ENCODE measurements at places on chromosomes 6 and 20.

- DNase-seq: no peak
These were observed 4.2 kb downstream of the CDK19 start for GRCh38 chr6:110810896-110811586.

DNA sequence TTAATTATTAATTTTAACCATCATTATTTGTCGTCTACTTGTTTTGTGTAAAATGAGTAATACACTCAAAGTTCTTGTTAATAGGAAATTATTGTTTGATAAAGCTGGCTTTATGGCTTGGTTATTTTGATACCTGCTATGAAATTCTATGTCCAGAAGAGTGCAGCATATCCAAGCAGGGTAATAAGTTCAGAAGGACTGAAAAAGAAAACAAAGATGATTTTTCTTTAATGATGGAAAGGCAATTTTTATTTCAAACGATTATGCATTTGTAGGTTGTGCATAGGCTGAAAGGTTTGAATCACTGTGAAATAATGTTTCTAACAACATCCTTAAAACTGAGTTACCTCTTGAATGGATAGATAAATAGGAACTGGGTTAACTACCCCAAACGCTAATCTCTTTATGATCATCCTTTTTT, 1.4 kb upstream of the MAN1A1 start:
- DNase-seq: peak; percentile 41

GRCh38 chr20:361561-361960, 14.7 kb downstream of the NRSN2 start:
- DNase-seq: no peak

DNA sequence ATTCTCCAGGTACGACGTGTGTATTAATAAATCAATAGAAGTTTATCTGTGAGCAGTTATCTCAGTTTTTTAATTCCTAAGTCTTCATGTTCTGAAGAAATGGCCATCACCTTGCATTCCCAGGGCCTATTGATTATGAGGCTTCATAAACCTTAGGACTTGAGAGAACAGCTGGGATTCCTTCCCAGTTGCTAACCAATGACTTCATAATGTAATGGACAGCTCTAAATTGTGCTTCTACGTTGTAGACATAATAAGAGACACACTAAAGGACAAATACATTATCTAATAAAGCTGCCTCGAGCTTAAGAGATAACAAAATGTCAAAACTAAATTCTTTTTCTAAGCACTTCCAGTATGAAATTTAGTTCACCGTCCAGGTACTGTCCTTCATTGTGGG, 30.6 kb downstream of the TSHZ2 start:
- DNase-seq: no peak

DNA sequence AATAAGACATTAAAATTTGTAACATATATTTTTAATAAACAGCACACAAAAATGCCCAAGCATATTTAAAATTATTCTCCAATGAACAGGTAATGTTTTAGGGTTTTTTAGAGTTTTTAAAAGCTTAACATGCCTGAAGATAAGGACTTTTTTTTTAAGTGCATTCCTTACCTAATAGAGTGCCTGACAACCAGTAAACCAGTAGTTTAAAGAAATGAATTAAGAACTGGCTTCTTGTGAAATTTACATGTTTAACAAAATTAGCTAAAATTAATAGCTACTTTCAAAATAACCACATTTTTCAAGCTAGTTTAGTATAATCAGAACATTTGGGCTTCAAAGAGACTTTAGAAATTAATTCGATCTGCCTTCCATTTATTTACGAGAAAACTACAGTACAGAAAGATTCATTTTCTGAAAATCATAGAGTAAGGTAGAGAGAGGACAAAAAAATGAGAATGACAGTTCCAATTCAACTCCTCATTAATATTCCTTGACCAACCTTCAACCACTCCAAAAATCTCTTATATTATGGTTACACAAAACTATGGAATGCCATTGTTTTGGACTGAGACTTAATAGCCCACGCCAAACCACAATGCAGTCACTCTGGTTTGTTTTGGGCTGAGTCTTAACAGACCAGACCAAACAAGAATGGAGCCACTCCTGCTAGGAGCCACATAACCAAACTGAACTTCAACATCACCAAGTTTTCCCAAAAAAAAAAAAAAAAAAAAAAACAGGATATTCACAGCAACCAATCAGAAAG, 5.7 kb upstream of the PLN start:
- no peak for DNase-seq

- DNase-seq: no peak
These were observed 159.4 kb upstream of the SULF2 start for GRCh38 chr20:47944682-47945081.

- no peak for DNase-seq
These were observed 338.1 kb downstream of the PREX1 start for GRCh38 chr20:48489656-48490055.

GRCh38 chr6:912871-913835, 220.2 kb upstream of the EXOC2 start:
- DNase-seq: peak; percentile 81
